ENCODE measurements at places on chromosomes 2 and 18. TPM values are rescaled to one million over a fixed set of nuclear protein-coding genes. Genes with fewer than 3 reads are reported as not detected.

The ORMDL1 gene
- total RNA-seq: 63.7 TPM

The CCDC102B gene
- 18.9 TPM for total RNA-seq

DNA sequence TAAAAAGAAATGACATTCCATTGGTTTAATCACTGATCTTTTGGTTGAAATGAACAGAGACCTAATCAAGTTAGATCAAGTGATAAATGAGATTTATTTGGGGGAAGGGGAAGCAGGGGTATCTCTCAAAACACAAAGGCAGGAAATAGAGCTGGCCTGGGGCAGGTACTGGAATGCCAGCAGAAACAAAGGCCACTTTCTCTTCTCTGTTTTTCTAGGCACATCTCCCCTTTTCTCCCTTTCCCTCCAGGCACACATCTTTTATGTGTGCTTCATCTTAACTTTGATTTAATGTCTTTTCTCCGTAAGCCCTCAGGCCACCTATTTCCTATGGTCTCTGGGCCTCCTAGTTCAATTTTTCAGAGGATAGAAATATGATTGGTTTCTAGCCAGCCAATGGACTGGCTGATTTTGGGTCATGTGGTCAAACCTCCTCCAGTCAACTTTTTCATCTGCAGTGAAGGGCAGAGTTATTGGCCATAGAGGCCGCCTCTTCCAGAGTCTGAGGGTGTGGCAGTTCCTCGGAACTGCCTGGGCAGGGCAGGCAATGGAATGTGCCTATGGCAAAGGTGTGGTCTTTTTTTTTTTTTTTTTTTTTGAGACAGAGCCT lies 58.9 kb upstream of the FAM136A start:
- DNase-seq: no peak

DNA sequence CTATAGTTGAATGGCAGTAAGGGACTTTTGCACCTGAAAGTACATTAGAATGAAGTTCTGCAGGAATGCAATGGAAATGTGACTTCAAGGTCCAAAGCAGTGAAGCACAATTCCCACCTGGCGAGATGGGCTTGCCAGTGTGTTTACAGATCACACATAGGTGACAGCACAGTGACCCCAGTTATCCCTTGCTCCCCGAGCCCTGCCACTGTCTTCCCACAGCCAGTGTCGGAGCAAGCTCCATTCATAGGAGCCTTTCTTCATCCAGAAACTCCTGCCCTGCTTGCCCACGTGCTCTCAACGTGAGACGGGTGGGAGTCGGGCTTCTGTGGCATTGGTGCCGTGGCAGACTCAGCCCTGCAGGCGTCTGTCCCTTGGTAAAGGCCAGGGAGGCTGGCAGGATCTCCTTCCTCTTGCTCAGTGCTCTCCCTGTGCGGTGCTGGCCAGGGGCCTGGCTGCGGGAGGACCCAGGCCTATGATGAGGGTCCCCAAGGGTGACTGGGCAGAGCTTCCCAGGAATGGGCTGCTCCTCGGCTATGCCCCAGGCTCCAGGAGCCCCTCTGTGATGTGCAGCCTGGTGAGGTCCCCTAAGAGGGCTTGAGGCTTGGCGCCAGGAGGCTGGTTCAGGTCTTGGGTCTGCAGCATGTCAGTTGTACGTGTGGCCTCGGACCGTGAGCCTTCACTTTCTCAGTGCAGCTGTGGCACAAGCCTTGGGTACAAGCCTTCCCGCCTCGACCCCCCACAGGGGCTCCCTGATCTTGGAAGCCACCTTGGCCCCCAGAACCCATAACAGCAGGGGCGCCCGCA lies 40.2 kb downstream of the SNED1 start:
- peak; percentile 82 for DNase-seq

DNA sequence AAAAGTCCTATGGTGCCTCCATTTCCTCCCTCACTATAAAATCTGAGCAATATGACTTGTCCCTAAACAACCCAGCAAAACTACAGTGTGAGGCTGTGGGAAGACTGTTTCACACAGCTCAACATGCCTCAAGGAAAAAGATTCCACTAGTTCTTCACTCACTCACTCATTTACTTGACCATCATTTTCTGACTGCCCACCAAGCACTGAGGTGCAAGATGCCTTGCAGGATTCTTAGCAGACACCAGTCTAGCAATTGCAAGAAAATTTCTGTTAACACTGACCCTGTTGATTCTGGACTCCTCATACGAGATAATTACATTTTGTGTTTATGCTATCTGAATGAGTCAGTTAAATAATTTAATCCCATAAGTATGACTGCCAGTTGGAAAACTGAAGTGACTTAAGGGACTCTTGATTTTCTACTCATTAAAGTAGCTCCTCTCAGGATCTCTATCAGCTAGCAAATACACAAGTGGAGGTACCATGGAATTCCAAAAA lies 51.9 kb upstream of the PCBP1 start:
- no peak for DNase-seq

GRCh38 chr2:216546241-216546640 lies 47.6 kb downstream of the RPL37A start:
- no peak for DNase-seq

The SERPINB10 gene
- not detected for total RNA-seq

The ALK gene
- not detected for total RNA-seq

GRCh38 chr2:170950221-170950761 lies 21.2 kb downstream of the GORASP2 start:
- no peak for DNase-seq

GRCh38 chr18:50281972-50282520 lies 723 bp upstream of the MBD1 start:
- no peak for DNase-seq

The CD8B2 gene
- total RNA-seq: not detected

- DNase-seq: no peak
These were observed 238.0 kb upstream of the COPS8 start for GRCh38 chr2:236847538-236848263.

GRCh38 chr2:70580352-70580751 lies 26.7 kb upstream of the TGFA start:
- DNase-seq: no peak

DNA sequence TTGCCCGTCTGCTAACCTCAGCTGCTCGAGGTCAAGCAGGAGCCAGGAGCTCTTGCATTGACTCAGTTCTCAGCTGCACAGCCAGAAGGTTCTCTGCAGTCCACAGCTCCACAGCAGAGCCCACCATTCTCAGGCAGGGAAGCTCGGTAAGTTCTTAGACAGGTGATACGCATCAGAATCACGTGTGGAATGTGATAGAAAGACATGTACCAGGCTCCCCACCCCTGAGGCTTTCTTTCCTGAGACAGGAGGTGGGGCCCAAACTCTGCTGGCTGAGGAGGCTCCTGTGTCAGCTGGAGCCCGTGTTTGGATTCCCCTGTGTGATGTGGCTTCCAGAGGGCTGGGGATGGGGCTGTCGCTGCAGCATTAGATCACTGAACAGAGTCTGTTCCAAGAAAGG lies 28.0 kb downstream of the DIPK1C start:
- DNase-seq: no peak

DNA sequence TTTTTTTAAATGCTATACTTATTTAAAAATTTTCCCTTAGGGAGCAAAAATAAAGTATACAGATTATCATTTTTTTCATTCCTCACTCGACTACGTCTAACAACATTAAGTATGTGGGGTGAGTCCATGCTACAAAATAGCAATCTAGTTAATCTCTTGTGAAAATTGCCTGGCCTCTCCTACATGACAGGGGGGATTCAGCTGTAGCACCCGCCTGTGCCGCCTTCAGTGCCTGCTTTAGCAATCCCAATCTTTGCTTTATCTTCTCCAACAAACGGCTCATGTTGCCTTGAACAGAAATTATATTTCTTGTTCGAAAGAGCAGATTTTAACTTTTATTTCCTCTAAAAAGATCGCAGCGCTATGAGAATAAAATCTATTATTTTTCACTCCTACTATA lies 2.4 kb upstream of the SOX11 start:
- no peak for DNase-seq

GRCh38 chr2:138237667-138238384 lies 263.7 kb upstream of the SPOPL start:
- DNase-seq: no peak

- DNase-seq: no peak
These were observed 43.0 kb upstream of the RAB6C start for GRCh38 chr2:129936334-129936934.

The KCNF1 gene
- total RNA-seq: not detected

- DNase-seq: peak; percentile 17
These were observed 59.8 kb downstream of the MOGAT1 start for GRCh38 chr2:222731201-222731621.

The ABCG5 gene
- total RNA-seq: not detected

The SULT1C4 gene
- 6.0 TPM for total RNA-seq

The THSD7B gene
- total RNA-seq: not detected

The MRPL30 gene
- total RNA-seq: 23.1 TPM

GRCh38 chr2:20136149-20136548 lies 84.7 kb upstream of the LAPTM4A start:
- no peak for DNase-seq

- no peak for DNase-seq
These were observed 1108.1 kb upstream of the CHAC2 start for GRCh38 chr2:52659546-52659945.

The CNGA3 gene
- not detected for total RNA-seq

The GCG gene
- total RNA-seq: not detected

The PSD4 gene
- 8.9 TPM for total RNA-seq

- DNase-seq: no peak
These were observed 836 bp downstream of the DTNA start for GRCh38 chr18:34710934-34711333.

The RBM44 gene
- 0.63 TPM for total RNA-seq

The CFC1 gene
- total RNA-seq: not detected

DNA sequence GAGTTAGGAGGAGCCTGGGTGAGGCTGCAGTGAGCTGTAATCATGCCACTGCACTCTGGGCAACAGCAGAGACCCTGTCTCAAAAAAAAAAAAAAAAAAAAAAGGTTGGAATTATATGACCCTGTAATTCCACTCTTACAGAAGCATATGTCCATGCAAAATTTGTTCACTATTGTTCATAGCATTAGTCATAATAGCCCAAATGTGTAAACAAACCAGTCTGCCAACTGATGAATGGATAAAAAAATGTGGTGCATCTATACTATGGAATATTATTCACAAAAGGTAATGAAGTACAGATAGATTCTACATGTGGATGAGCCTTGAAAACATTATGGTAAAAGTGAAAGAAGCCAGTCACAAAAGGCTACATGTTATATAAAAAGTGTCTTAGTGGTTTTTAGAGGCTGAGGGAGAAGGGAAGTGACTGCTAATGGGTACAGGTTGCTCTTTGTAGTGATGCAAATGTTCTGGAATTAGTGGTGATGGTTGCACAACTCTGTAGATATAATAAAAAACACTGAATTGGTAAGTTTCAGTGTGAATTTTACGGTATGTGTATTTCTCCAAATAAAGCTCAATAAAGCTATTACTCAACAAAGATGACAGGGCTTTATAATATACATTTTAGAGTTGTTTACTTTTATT lies 9.4 kb downstream of the COA5 start:
- no peak for DNase-seq

DNA sequence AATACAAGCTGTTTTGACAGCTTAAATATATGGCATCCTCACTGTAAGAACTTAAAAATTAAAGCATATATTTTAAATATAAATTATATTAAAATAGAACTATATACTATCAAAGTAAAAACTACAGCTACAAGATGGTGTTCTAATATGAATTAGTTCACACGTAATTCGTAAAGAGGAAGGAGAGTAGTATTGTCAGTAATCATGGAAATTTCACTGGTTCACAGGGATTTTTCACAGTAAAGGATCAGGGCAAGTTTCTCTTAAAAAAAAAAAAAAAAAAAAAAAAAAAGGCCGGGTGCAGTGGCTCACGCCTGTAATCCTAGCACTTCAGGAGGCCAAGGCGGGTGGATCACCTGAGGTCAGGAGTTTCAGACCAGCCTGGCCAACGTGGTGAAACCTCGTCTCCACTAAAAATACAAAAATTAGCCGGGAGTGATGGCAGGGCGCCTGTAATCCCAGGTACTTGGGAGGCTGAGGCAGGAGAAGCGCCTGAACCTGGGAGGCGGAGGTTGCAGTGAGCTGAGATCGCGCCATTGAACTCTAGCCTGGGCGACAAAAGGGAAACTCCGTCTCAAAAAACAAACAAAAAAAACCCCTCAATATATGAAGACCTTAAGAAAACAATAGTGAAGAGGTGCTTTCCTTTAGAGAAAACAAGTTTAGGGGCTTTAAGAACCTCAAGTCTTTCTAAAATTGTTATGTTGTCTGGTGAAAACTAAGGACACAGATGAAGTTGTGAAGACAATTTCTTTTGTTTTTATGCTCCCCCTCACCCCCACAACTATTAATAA lies 32.5 kb downstream of the PNO1 start:
- no peak for DNase-seq

GRCh38 chr2:134865067-134865787 lies 26.8 kb downstream of the ACMSD start:
- no peak for DNase-seq

GRCh38 chr2:166632616-166633015 lies 138.6 kb upstream of the SCN7A start:
- DNase-seq: no peak

GRCh38 chr2:105313877-105314276 lies 15.7 kb downstream of the TGFBRAP1 start:
- DNase-seq: no peak

DNA sequence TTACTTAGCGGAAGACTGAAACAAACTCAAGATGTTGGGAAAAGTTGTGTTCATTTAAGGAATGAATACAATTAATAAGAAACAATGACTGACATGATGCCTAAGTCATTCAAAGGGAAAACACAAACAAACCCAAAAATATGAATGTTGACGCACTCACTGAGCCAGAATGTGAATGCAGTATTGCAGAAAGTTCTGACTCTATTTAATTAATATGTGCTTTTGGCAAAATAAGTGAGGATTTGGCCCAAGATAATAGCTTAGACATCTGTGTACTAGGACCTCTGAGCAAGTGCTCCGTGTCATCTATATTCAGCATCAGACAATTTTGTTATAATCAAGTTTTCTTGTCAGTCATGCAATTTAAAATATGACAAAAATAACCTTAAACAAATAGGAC lies 1138.8 kb upstream of the NXPH2 start:
- no peak for DNase-seq

- DNase-seq: peak; percentile 65
These were observed 16.1 kb downstream of the MROH2A start for GRCh38 chr2:233794128-233794658.

DNA sequence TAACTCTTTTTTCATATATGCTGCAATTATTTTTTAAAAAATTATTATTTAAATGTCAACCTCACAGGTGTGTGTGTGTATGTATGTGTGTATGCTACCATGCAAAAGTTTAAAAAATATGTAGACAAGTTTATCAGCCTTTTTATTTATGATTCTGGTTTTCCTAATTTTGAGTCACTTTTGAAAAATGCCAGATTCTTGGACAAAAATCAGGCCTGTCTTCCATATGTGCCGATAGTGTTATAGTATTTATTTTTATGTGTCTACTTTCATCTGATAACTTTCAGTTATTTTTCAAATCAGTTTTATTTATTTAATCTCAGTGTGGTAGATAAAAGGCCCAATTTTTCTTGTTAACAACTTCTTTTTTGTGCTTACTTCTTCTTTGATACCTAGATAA lies 176.2 kb downstream of the RDH14 start:
- no peak for DNase-seq
